CD4-positive, CD25-positive, alpha-beta regulatory T cell (primary cell): ENCODE measurements at places on chromosomes 16 and 17.

DNA sequence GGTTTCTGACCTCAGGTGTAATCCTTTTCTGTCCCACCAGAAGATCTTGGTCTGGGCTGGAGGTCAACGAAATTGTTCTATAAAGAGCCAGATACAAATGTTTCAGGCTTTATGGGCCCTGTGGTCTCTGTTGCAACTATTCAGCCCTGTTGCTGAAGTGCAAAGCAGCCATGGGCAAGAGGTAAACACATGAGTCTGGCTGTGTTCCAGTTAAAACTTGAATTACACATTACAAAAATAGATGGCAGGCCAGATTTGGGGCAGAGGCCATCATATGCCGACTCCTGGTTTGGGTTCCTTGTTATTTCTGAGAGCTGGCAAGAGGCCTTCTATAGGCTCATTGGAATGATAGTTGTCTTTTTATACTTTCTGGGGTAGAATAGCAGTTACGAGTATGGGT, 114.4 kb downstream of the SDR42E1 start:
- H3K4me3 ChIP-seq = no peak overlapping the region
- no peaks in the 10 kb centered on the region for H3K27me3 ChIP-seq
- H3K27ac ChIP-seq = no peak overlapping the region
- DNase-seq = no peak
- no peaks in the 10 kb centered on the region for H3K36me3 ChIP-seq

GRCh38 chr17:17177176-17177575, 29.0 kb downstream of the PLD6 start:
- peaks cover 73% of the 10 kb centered on the region for H3K4me1 ChIP-seq
- H3K36me3 ChIP-seq = peaks cover 45% of the 10 kb centered on the region
- peak; percentile 32 for DNase-seq
- no peak overlapping the region for H3K4me3 ChIP-seq

GRCh38 chr16:12681653-12682052, 122.0 kb downstream of the CPPED1 start:
- H3K36me3 ChIP-seq = no peaks in the 10 kb centered on the region
- DNase-seq = no peak
- no peaks in the 10 kb centered on the region for H3K4me1 ChIP-seq
- no peaks in the 10 kb centered on the region for H3K27me3 ChIP-seq
- H3K27ac ChIP-seq = no peak overlapping the region
- H3K4me3 ChIP-seq = no peak overlapping the region

GRCh38 chr16:53262645-53263044, 171.6 kb upstream of the RBL2 start:
- H3K36me3 ChIP-seq = peaks cover 9% of the 10 kb centered on the region
- H3K4me3 ChIP-seq = no peak overlapping the region
- no peak for DNase-seq
- H3K27me3 ChIP-seq = no peaks in the 10 kb centered on the region

DNA sequence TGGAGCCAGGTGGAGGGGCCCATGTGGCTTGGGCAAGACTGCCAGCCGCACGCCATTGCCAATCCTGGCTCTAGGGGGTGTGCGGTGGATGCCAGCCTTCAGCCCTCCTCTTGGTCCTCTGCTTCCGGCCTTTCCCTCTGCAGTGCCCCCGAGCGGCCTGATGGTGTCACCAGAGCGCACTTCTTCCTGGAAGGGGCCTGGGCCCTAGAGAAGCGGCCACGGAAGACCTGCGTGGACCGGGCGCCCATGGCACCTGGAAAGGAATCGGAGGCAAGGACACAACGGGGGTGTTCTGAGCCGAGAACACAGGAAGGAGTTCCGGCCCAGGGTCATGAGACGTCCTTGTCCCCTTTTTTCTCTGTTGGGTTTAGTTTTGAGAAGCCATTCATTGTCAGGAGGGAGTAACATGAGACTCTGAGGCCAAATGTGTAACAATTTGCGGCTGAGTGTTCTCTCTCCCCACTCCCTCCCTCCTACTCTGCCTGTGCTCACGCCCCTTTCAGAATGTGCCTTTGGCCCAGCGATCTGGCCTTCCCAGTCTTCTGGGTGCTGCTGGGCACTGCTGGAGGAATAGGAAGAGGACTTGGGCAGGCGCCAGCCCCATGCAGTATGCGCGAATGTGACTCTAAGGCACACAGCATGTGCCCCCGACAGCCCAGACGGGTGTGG, 92.8 kb downstream of the IRX3 start:
- no peak overlapping the region for H3K4me3 ChIP-seq
- H3K27me3 ChIP-seq = no peaks in the 10 kb centered on the region
- DNase-seq = no peak
- no peaks in the 10 kb centered on the region for H3K36me3 ChIP-seq
- H3K27ac ChIP-seq = no peak overlapping the region

DNA sequence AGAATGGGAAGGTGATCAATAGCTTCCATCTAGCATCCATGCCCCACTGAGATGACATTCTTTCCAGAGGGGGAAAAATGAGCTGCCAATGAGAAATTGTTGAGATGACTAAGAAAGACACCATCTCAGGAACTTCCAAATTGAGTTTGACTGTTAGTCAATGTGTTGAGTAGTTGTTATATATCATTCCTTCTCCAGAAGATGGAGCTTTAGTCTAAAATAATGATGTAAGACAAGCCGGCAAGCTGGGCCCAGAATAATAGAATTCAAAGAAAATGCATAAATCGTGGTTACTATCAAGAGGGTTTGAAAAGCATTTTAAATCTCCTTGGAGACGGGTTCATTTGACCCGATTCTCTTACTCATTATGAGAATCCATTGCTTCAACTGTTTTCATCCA, 71.0 kb upstream of the ATF7IP2 start:
- no peak overlapping the region for H3K4me3 ChIP-seq
- peak; percentile 53 for DNase-seq
- H3K36me3 ChIP-seq = no peaks in the 10 kb centered on the region
- no peaks in the 10 kb centered on the region for H3K27me3 ChIP-seq

GRCh38 chr17:29344201-29344856, 45.8 kb upstream of the TAOK1 start:
- H3K27ac ChIP-seq = no peak overlapping the region
- H3K27me3 ChIP-seq = no peaks in the 10 kb centered on the region
- DNase-seq = no peak
- no peak overlapping the region for H3K4me3 ChIP-seq

DNA sequence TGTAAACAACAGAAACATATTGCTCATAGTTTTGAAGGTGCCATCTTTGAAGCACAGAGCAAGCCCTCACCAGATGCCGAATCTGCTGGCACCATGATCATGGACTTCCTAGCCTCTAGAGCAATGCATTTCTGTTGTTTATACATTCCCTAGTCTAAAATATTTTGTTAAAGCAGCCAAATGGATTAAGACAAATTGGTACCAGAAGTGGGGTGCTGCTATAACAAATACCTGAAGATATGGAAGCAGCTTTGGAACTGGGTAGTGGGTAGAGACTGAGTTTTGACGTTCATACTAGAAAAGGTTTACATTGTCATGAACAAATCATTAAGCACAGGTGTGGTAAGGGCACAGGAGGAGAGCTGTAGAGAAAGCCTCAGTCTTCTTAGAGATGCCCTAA, 13.6 kb downstream of the SGF29 start:
- no peak for DNase-seq
- H3K4me1 ChIP-seq = no peaks in the 10 kb centered on the region
- H3K27me3 ChIP-seq = no peaks in the 10 kb centered on the region
- no peak overlapping the region for H3K27ac ChIP-seq
- H3K4me3 ChIP-seq = no peak overlapping the region
- peaks cover 11% of the 10 kb centered on the region for H3K36me3 ChIP-seq

GRCh38 chr17:60164697-60165096, 14.9 kb downstream of the CA4 start:
- H3K27ac ChIP-seq = no peak overlapping the region
- H3K27me3 ChIP-seq = no peaks in the 10 kb centered on the region
- no peaks in the 10 kb centered on the region for H3K36me3 ChIP-seq
- H3K4me3 ChIP-seq = no peak overlapping the region
